HS-5 (cell line): ENCODE measurements at places on chromosomes 1 and 21.

DNA sequence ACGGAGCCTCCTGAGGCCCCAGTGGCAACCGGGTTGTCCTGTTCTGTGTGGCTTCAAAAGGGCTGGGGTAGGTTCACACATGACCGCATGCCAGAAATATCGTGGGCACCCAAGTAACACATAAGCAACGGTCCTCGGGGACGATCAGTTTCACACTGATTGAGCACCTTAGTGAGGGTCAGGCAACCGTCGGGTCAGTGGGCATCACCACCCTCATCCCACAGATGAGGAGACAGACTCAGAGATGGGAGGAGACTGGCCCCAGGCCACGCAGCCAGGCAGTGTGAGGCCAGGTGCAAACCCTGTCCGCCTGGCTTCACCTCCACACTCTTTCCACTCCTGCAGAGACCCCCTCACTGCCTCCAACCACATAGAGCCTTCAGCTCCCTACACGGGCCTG, 309.8 kb downstream of the MATN1 start:
- DNase-seq: no peak

- DNase-seq: peak; percentile 50
These were observed 207.8 kb downstream of the SLC45A1 start for GRCh38 chr1:8525558-8526275.

DNA sequence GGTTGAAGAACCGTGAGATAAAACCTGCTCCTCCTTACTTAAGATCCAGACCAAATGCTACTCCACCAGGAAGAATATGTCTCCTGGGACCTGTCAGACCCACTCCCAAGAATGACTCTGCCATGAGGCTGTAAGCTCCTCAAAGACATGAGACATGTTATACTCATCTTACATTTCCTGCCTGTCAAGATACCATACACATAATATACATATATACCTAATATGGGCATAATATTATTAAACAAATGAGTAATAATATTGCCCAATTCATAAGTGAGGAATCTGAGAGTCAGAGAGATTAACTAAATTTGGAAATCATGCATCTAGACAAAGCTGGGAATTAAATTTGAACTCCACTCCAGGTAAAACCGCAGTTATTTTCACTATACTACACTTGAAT, 634.9 kb downstream of the LMO4 start:
- DNase-seq: peak; percentile 69

GRCh38 chr1:51093581-51093980, 8.4 kb upstream of the C1orf185 start:
- no peak for DNase-seq

DNA sequence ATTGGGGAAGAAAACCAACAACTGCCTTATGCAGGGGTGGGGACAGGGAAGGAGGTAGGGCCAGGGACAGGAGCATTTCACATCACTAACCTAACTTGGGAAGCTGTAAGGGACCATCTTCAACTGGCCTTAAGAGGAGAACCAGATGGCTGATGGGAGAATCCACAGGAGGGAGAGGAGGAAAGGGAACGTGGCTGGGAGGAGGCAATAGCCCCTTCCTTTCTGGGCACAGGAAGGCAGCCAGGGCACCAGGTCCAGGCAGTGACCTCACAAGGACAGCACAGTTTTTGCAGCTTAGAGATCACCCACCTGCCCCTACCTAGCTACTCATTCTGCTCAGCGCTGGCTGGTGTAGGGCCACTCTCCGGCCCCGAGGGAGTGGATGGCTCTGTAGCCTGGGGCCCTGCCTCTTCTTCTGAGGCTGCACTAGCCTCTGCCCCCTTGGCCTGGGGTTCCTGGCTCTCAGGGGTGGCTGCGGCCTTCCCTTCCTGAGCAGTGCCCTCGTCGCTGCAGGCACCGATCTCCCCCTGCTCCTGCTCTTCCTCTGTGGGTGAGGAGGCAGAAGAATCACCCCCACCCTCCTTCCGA, 1.7 kb downstream of the MARCKSL1 start:
- no peak for DNase-seq

GRCh38 chr1:221138516-221138915, 259.3 kb downstream of the HLX start:
- no peak for DNase-seq

DNA sequence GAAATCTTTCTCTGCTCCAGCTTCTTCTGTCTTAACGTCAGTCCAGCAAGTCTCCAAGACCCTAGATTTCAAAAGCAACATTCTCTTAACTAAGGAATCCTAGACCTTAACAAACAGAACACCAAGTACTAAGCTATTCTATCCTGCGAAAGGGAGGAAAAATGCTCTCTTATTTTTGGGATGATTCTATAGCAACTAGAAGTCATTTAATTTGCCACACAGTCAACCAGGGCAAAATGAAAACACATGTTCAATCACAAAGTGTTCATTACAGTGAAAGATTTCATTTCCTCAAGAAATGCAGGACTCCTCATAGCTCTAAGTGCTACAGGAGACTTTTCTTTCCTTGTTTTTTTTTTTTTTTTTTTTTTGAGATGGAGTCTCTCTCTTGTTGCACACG, 36.2 kb upstream of the DOCK7 start:
- DNase-seq: no peak

DNA sequence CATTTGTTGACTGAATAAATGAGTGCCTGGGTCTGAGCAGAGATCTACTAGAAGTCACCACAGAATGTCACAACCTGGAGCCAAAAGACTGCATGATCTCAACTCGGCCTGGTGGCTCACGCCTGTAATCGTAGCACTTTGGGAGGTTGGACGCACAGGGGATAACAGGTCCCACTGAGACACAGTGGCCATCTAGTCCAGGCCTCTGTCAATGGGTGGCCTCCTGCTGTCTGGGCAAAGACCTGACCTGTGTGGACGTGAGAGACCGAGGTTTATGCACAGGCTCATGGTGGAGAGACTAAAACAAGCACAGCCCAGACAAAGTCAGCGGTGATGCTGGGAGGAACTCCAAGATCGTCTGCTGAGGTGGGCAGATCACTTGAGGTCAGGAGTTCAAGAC, 103.0 kb upstream of the BACE2 start:
- DNase-seq: no peak

- no peak for DNase-seq
These were observed 72.4 kb downstream of the FH start for GRCh38 chr1:241447031-241447644.

DNA sequence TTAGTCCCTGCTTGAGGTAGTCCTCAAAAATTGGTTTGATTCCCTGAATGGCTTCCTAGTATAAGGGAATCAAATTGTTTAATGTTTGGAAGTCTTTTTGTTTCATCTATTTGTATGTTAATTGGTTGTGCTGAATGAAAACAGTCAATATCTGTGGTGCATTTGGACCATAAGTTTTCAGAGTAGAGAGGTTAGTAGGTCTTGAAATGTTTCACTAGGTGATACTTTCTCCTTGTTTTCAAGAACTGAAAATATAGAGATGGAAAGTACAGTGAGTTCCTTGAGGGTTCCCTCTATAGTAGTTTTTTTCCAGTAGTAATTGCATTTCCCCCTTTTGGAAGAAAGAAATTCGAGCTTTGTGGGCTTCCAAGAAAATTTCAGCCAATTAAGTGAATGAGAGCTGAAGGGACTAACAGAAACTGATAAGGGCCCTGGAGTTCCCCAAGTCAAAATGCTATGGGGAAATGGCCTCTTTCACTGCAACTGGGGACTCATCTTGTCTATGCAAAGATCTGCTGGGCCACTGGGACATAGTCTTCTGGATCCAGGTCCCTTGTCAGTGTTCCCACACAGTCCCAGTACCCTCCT, 18.6 kb upstream of the CEP350 start:
- DNase-seq: no peak

DNA sequence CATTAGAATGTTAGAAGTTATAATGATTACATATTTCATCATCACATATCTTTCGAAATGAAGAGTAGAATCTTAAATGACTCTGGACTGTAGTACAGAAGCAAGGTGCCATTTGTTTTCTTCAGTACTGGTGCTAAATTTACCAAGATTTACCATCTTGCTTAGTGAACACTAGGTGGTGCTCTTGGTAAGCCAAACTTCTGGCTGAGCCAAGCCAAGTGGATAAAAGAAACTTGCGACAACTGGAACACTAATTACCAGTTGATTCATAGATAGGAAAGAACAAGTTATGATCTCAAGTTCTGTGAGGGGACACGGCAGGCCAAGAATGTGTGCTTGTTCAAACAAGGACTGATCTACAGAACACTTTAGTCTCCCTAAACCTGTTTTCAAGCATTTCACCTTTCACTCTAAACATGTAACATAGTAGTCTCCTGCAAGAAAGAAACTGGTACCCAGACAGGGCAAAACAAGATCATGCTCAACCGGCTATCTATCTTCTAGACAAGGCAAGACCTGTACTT, 19.8 kb downstream of the SPRTN start:
- DNase-seq: peak; percentile 46

DNA sequence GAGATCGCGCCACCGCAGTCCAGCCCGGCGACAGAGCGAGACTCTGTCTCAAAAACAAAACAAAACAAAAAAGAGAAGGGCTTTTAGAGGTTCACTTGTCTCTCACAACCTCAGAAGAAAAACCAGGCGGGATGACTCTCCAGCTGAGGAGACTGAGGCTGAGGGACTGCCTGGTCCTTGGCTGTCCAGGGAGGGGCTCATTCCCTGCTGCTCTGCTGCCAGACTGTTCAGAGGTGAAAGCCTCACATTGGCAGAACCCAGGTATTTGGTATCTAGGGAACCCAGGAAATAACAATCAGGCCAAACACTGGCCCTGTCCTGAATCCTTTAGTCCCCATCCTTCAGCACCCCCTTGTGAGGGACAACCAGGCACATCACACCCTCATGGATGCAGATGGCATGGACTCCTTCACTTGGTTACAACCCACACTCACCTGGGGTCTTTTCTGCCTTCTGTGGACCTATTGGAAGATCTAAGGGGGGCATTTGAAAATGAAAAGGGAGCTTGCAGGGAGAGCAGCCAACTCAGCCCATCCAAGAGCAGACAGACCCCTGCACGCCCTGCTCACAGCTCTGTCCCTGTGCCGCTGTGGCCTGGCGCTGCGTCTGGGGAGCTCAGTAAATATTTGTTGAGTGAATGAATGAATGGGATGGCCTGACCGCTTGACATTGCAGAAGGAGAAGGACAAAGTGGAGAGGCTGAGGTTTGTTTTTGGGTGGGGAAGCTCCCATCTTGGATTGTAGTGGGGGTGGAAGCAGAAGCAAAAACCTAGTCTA, 33.4 kb downstream of the CD247 start:
- DNase-seq: no peak

DNA sequence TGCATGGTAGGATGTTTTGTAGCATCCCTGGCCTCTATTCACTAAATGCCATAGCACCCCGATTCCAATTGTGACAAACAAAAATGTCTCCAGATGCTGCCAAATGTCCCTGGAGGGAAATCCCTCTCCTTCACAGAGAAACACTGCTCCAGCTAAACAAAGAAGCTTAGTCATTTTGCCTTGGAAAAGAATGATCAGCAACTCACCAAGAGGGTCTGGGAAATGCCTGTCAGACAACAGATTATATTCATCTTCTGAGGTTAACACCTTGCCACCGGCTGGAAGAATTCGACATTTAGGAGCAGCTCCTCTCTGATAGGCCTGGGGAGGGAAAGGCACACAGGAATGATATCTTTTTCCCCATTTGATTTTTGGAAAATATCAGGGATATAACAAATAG, 84.4 kb downstream of the NIBAN1 start:
- DNase-seq: no peak

DNA sequence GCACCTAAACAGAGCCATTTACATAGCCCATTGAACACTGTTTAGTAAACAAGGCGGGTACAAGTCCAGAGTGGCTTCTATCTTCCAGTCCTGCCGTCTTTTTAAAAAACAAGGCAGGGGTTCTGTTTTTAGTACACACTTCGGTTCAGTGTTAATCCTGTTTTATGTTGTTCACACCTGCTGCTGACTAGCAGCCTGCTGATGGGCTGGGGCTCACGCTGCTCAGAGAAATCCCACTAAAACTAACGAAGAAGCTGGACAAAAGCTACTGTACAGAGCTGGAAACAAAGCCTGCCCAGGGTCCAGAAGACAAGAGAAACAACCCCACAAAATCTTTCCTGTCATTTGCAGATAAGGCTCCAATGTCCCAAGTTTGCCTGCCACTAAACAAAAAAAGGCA, 13.2 kb downstream of the ESRRG start:
- DNase-seq: no peak

DNA sequence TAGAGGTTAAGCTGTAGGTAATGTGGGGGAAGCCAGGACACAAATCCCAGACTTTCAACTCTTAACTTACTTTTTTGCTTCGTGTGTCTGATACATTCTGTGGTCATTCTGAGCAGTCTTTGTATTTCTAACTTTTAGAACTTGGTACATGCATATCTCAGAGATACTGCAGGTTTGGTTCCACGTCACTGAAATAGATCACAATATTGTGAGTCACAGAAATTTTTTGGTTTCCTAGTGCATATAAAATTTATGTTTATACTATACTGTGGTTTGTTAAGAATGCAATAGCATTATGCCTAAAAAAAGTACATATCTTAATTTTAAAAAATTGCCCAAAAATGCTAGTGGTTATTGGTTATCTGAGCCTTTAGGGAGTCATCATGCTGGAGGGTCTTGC, 3.2 kb downstream of the URB2 start:
- DNase-seq: no peak

DNA sequence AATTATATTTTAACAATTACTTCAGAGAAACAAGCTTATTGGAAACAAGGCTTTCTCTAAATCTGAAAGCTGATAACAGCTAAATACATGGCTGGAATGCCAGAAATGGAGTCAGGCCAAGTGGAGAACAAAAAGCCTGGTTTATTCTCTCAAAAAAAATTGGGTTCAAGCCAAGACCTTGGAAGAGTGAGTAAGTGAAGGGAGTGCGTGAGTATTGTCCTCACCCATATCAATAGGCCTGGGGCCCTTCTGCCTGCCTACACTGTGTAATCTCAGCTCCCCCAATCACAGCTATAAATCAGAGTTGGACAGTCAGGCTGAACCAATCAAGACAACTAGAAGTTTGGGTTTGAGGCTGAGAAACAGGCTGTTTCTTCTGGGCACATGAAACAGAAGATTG, 7.4 kb downstream of the KYAT3 start:
- peak; percentile 77 for DNase-seq

DNA sequence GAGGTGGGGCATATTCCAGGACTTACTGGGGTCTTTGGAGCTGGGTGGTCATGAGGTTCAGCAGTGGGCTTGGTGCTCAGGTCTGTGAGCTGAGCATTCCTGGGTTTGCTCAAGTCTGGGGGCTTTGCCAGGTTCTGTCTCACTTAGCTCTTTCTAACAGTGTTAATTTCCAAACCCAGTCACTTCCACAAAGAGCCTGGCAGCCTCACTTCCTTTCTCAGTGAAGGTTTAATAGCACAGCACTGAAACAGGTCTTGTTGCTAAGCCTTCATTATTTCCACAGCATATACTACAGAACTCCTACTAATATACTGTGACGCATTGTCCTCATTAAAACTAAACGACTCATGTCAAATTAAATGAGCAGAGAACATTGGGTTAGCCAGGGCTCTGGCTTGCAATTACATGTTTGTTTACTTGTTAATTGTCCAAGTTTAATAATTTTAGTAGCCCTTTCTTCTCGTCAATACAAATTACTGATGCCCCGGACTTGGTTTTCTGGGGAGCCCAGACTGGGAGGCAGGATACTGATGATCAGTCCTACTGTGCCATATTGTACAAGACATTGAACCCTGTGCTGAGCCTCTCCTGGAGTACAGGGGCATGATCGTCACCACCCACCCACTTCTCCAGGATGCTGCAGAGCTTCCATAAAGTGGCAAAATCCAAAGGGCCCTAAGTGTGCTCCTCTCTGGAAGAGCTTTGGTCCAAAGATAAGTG, 170.7 kb downstream of the IER5 start:
- no peak for DNase-seq

- no peak for DNase-seq
These were observed 67.3 kb upstream of the OLIG2 start for GRCh38 chr21:32958288-32959002.
